ENCODE measurements at places on chromosomes 5 and 9.

- no peak for DNase-seq
Observed at GRCh38 chr9:19496321-19497050, 87.7 kb downstream of the ACER2 start.

GRCh38 chr5:83376461-83376860 is 95.1 kb upstream of the VCAN start:
- DNase-seq = no peak

DNA sequence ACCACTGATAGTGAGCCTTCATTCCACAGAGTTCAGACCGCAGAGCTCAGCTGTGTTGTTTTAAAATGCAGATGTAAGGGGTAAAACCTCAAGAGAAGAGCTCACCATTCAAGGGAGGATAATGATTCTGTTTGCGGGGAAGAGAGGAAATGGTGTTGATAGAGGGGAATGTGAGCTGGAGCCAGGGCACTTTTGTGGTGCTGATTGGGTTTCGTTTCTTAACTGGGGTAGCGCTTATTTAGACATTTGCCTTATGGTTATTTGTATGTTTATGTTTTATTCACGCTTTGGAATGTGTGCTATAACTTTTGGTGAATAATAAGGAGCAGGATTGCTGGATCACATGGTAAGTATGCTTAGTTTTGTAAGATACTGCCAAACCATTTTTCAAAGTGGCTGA is 42.5 kb downstream of the STXBP1 start:
- DNase-seq = no peak

GRCh38 chr9:133807818-133808217 is 69.7 kb upstream of the SARDH start:
- no peak for DNase-seq

DNA sequence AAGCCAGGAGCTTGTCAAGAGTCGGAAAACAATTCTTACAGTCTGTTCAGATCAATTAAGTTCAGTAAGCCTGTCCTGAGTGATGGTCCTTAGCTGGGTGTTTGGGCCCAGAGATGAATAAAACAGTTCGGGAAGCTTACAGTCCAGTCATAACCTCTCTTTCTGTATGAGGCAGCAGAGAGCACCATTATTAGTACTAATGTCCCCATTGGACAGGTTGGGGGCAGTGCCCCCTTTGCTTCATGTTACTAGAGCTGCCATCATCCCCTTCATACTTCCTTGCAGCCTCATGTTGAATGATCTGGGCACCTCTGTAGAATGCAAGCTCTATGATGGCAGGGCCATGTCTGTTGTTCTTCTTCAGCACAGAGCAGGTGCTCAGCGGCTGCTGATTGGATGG is 9.8 kb downstream of the DOCK2 start:
- no peak for DNase-seq

DNA sequence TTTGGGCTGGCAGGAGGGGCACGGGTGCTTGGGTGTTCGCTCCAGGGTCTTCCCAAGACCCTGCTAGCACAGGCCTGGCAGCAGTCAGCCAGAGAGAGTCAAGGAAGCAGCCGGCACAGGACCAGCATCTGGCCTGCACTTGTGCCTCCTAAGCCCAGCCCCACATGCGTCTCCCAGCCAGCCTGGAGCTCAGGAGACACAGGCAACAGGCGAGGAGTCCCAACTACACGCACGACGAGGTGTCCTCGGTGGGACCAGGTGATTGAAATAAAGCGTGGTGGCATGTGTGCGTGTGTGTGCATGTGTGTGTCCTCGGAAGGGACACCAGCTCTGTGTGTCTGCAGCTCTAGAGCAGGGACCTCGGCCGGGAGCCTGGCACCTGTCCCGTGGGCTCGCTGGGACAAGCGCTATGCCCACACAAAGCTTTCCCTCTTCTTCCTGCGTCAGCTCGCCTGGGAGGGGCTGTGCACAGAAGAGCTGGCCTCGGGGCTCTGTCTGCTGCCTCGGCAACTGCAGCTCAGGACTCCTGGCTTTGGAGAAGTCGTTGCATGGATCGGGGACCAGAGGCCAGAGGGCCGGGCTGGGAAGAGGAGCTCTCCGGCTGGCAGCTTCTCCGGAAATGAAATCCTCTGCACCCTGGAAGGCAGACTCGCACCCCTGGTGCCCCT is 14.7 kb upstream of the SLC9A3 start:
- DNase-seq = no peak

GRCh38 chr9:38081356-38082108 is 12.5 kb upstream of the SHB start:
- no peak for DNase-seq

DNA sequence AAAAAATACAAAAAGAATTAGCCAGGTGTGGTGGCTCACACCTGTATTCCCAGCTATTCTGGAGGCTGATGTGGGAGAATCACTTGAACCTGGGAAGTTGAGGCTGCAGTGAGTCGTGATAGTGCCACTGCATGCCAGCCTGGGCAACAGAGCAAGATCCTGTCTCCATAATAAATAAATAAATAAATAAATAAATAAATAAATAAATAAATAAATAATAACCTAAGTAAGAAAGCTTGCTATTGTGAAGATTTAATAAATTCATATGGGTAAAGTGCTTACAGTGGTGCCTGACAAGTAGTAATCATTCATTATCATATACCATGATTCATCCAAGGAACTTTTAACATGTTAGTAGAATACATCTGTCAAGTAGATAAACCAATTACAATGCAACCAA is 13.4 kb downstream of the SVEP1 start:
- no peak for DNase-seq

DNA sequence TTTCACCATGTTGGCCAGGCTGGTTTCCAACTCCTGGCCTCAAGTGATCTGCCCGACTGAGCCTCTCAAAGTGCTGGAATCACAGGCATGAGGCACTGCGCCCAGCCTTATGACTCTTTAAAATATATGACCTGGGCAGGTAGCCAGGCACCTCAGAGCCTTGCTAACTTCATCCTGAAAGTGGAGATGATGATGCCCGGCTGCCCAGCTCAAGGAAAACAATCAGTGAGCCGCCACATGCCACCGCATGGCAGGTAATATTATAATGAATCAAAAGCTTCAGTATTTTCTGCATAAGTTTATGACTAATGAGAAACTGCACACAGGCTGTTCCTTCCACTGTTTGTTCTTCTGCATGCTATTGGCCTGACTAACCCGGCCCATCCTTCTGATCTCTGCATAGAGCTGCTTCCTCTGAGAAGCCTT is 30.4 kb upstream of the DMRT1 start:
- no peak for DNase-seq

GRCh38 chr9:4344946-4345345 is 45.1 kb upstream of the GLIS3 start:
- DNase-seq = peak; percentile 6

GRCh38 chr9:34417734-34418133 is 40.6 kb downstream of the FAM219A start:
- DNase-seq = no peak

Measured in stimulated activated CD4-positive, alpha-beta T cell treated with anti-CD3 and anti-CD28 coated beads, Interleukin-12 subunit alpha, Interleukin-12 subunit beta, amount 100 ng/mL, for 48 hours (primary cell).